ENCODE measurements at places on chromosomes 3 and 15.

- no peak for DNase-seq
These were observed 746.3 kb downstream of the FHIT start for GRCh38 chr3:60504827-60505457.

- no peak for DNase-seq
These were observed 10.9 kb upstream of the IDH2 start for GRCh38 chr15:90113166-90113565.

DNA sequence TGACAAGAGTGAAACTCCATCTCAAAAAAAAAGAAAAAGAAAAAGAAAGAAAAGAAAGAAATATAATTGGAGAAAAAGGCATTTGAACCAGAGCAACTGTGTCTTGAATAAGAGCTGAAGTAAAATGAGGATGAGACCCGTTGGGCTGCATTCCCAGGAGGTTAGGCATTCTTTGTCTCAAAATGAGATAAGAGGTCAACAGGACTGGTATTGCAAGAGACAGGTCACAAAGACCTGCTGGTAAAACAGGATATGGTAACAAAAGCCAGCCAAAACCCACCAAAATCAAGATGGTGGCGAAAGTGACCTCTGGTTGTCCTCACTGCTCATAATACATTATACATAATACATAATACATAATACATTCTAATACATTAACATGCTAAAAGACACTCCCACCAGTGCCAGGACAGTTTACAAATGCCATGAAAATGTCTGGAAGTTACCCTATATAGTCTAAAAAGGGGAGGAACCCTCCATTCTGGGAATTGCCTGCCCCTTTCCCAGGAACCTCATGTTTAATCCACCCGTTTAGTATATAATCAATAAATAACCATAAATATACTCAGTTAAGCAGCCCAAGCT is 8.6 kb upstream of the TIPIN start:
- DNase-seq: no peak

DNA sequence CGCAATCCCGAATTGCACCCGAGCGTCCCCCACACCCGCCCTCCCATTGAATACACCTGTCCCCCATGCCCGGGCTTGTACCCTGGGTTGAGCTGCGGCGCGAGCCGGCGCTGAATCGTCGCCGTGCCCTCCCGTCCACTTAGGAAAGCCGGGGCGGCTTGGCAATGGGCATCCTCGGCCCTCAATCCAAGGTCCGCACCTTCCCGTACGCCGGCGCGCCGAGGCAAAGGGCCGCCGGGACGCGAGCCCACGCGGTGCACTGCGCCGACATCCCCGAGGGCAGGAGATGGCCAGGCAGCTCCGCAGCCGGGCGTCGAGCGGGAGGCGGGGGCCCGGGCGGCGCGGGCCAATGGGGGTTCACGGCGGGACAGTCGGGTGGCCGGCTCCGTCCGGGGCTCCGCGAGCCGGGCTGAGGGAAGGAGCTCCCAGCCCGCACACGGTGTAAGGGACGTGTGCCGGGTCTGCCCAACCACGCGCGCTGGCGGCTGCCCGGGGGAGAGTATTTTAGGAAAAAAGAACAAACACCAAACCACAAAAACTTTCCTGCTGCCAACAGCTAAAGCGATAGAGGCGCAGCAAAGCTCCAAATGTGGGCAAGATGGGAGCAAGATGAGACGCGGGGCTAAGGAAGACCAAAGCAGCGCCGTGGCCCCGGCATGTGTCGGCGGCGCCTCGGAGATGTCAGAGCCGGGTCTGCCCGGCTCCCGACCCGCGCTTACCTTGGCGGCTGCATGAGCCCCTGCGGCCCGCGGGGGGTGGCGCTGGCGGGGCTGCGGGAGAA is 621 bp downstream of the RGMA start:
- peak; percentile 61 for DNase-seq

Measured in H9 (cell line).